ENCODE measurements at places on chromosomes 3 and 15.

- DNase-seq, result no peak
Measured at GRCh38 chr3:118968111-118968510, 66.5 kb downstream of the IGSF11 start.

DNA sequence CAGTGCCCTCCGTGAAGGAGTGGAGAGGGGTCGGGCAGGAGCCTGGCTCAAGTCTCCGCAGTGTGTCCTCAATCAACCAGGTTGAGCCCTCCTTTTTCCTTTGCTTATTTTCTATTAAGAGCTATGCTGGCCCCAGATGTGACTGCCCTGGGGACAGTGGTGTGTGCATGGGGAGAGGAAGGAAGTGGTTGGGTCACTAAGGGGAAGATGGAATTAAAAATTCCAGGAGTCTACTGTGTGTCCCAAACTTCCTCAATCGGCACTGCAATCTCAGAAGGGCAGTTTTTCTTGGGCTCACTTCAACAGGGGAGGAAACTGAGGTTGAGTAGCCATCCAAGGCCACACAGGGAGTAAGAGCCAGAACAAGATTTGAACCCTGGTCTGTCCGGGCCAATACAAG is 13.7 kb upstream of the GRIP2 start:
- DNase-seq, result no peak

DNA sequence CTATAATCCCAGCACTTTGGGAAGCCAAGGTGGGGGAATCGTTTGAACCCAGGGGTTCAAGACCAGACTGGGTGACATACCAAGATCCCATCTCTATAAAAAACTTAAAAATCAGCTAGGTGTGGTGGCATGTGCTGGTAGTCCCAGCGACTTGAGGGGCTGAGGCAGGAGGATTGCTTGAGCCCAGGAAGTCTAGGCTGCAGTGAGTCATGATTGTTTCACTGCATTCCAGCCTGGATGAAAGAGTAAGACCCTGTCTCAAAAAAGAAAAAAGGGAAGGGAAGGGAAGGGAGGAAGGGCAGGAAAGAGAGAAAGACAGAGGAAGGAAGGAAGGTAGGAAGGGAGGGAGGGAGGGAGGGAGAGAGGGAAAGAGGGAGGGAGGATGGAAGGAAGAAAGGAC is 133.7 kb upstream of the LRRN1 start:
- DNase-seq, result peak; percentile 71

DNA sequence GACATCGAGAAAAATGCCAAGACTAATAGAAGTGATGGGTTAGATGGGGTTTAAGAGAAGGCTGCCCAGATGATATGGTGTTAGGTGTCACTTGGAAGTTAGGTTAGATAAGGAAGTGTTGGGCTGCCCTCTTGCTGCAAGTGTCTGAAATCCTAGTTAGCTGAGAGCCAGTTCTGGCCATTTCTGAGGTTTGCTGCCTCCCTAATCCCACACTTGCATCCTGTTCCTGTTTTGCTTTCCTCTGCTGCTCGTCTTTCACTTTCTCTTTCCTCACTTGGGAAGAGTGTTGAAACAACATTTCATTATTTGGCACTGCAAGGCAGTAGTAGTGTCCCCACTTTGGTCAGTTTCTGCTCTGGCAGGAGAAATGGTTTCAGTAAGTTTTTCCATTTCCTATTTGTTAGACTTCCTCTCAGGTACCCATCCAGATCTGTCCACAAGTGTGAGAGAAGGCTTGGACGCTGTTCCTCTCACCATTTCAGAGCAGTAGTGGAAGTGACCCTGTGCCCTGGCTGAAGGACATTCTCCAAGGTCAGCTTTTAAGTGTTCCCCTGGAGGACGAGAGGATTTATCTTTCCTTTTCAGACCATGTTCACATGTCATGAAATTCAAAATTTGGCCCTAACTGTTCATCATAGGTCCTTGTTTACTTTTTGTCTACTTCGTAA is 93.3 kb downstream of the ADAMTSL3 start:
- DNase-seq, result peak; percentile 42

GRCh38 chr3:144915202-144915601 is 943.6 kb downstream of the DIPK2A start:
- no peak for DNase-seq

- DNase-seq, result no peak
Measured at GRCh38 chr3:197458179-197458707, 97.5 kb downstream of the BDH1 start.

DNA sequence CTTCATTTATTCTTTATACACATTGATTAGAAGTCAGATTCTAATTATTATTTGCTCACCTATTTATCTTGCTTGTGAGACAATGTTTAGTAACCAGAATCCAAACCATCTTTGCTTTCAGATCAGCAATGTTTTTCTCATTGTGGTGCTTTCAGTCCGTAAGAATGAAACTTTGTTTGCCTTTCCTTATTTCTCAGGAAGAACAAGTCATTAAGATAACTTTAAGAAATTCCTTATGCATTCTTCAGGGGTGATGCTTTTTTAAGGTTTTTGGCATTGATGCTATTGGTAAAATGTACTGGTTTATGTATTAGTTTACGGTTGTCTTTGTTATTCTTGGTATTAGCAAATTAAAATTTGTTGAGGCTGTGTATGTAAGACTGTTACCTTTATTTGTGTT is 120.8 kb upstream of the POU1F1 start:
- peak; percentile 46 for DNase-seq

DNA sequence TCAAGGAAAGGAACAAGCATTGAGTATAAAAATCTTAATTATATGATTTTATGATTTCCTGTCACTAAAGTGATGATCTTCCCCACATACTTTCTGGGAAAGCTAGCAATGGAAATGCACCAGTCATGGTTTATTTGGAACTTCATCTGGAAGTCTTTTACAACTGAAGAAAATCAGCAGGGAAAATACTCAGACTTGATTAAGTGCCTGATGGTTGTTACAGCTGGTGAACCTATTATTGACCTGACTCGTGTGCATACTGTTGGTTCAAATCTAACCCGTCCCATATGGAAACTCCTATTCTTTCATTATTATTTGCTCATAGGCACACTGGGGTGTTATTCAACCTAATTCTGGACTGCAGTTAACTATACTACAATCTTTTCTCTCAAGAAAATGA is 701.8 kb upstream of the CCDC54 start:
- DNase-seq, result peak; percentile 12

DNA sequence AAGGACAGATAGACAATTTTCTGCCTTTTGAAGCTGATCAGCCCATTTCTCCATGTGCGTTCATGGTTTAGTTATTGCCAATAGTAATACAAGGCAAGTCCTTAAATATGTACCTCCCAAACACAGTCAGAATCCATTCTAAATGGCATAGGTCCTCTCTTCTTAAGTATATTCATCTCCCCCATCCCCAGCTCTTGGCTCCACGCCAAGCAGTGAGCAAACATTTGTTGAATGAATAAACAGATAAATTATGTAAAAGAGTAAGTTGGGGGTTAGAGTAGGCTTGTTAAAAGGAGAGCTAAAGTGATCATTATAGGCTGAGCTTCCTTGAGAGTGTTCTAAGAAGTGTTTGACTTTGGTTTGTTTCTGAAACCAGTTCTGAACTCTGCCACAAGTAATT is 241.3 kb downstream of the ITPR1 start:
- no peak for DNase-seq

DNA sequence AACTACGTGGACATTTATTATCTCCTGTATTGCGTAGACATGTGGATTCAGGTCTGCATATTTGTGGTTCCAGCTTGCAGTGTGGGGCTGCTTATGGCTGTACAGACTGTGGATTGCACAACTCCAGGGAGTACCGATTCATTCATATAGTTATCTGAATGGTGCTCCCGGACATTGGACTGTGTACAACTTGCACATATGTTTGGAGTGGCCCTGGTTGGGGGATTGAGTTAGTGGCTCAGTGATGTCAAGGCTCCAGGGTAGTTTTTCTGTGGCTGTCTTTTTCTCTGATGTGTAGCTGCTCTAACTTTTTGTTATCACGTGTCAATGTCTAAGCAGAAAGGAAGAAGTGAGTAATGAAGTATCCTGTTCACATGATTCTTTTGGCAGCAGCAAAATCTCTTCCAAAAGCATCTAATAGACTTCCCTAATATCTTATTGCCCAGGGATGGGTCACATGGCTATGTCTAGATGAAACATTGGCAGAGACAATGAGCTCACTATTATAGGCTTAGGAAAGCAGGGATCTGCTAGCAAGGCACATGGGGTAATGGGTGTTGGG is 15.8 kb downstream of the ST3GAL6 start:
- DNase-seq, result peak; percentile 99

DNA sequence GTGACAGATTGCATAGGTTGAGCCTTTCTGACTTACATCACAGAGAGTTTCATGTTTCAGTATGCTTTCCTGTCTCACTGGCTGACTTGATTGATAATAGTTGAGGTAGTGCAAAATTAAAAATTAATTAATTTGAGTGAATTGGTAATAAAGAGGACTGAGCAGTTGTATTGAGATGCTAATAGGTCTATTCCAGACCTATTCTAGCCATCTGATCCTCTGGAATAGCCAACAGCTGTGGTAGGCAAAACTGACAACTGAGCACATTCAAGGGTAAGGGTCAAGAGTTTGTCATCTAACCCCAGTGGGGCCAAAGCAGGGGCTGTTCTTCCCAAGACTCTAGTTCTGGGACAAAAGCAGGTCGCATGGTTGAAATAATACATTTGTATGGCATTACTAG is 132.4 kb downstream of the EPHA3 start:
- no peak for DNase-seq

DNA sequence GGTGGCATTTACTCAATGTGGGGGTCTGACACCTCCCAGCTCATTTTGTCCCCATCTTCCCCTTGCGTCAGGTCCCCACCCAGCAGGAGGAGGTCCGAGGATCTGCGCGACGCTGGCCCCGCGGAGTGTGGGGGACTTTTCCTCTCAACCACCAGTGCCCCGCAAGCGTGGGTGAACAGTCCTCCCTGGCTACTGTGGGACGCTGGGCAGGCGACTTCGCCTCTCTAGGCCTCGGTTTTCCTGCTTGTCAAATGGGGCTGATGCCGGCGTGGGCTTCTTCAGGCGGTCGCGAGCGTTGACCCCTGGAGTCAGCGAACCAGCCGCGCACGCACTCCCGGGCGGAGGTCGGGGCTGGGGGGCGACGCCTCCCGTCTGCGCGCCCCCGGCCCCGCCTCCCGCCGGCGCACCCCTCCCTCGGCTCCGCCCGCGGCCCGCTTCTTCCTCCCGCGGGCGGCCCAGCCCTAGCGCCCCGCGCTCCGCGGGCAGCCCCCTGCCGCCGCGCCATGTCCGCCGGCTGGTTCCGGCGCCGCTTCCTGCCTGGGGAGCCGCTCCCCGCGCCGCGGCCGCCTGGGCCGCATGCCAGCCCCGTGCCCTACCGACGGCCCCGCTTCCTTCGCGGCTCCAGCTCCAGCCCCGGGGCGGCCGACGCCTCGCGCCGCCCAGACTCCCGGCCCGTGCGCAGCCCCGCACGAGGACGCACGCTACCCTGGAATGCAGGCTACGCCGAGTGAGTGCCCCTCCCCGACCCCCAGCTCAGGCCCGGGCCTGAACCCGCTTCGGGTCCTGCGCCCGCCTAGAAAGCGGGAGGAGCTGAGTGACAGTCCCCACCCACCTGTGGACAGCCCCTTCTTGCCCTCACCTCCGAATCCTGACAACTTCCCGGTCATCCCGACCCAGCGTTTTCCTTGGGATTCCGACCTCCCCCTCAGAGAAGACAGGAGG is at the start of gene PPM1M:
Gene PPM1M, plus strand, starts transcription at position 438 of the 942 bp plus-strand sequence. Its CDS starts 66 bp downstream, at position 504.
- DNase-seq, result peak; percentile 55

- DNase-seq, result no peak
Measured at GRCh38 chr3:53842436-53843194, 3.6 kb downstream of the CHDH start.

GRCh38 chr3:146577662-146578061 is 27.5 kb downstream of the PLSCR5 start:
- DNase-seq, result peak; percentile 64

DNA sequence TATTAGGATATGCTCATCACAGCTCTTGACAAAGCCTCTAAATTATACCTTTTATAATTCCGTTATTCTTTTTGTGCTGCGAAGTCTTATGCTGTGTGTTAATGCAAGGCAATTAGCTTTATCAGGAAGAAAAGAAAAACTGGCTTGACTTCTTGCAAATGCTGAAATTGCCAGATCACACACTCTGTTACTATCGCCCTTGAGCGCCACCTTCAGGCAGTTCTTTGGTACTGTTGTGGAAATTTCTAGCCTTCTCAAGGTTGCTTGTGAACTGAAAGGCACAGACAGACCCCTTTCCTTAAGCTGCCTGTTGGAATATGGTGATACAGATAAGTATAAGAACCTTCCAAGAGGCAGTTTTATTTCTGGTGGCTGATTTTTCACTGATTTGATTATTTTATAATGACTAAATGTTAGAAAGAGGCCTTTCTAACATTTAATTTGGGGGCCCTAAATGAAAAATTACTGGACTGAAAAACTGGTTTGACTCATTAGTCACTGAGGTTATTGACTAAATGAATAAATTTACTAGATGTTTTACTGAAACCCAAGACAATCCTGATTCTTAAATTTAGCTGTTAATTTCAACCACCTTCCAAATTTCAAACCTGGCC is 126.2 kb upstream of the RASGRP1 start:
- peak; percentile 72 for DNase-seq

- peak; percentile 78 for DNase-seq
Measured at GRCh38 chr15:61037031-61037430, 192.1 kb downstream of the RORA start.

DNA sequence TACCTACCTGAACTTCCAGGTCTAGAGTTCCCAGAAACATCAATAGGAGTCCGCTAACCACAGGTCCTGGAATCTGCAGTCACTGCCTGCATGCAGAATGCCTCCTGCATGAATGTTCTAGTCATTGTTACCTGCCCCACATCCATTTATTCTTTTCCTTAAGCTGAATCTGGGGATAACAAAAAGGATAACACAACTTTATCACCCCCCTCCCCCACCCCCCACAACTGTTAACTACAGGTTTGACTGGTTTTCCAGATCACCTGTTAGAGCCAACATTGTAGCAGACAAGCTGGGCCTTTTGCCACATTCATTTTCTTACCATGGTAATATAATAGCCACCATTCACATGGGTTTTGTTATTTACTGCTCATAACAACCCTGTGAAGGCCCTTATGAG is 4.6 kb upstream of the CTSH start:
- no peak for DNase-seq

DNA sequence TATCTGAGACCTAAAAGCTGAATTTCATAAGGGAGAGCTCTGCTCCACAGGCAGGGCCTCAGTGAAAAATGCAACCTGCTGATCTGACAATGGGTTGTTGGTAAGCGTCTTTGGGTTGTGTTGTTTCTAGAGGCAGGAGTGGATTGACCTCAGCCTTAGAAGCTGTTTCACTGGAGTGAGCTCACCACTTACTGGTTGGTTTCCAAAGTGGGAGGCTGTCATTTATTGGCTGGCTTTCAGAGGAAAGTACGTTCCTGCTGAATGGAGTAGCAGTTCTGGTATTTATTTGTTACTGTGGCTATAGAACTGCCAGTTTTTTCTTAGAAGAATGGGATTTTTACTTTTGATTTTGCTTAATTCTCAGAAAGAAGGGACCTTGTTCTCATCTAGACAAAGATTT is 29.3 kb upstream of the COL6A5 start:
- peak; percentile 18 for DNase-seq

- DNase-seq, result no peak
Measured at GRCh38 chr15:79170256-79170664, 79.7 kb upstream of the RASGRF1 start.

- no peak for DNase-seq
Measured at GRCh38 chr3:46864061-46864881, 1.0 kb upstream of the MYL3 start.
